Activated CD8-positive, alpha-beta memory T cell treated with anti-CD3 and anti-CD28 coated beads for 1 hour (primary cell): ENCODE measurements at places on chromosomes 3 and 15.

DNA sequence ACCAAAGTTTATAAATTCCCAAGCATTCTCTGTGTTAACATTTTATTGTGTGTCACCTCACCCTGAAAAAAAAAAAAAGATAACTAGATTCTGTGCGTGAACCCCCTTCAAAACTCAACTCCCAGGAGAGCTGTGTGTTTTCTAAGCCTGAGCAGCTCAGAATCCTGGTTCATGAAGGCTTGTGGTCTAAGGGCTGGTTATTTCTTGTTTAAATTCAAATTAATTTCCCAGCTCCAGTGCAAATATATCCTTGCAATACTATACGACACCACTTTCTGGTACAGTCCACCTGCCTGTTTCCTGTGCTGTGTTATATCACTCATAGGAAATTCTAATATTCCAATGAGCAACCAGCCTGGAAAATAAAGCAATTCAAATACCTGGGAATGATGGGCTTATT lies 23.4 kb upstream of the MYZAP start:
- DNase-seq: no peak

DNA sequence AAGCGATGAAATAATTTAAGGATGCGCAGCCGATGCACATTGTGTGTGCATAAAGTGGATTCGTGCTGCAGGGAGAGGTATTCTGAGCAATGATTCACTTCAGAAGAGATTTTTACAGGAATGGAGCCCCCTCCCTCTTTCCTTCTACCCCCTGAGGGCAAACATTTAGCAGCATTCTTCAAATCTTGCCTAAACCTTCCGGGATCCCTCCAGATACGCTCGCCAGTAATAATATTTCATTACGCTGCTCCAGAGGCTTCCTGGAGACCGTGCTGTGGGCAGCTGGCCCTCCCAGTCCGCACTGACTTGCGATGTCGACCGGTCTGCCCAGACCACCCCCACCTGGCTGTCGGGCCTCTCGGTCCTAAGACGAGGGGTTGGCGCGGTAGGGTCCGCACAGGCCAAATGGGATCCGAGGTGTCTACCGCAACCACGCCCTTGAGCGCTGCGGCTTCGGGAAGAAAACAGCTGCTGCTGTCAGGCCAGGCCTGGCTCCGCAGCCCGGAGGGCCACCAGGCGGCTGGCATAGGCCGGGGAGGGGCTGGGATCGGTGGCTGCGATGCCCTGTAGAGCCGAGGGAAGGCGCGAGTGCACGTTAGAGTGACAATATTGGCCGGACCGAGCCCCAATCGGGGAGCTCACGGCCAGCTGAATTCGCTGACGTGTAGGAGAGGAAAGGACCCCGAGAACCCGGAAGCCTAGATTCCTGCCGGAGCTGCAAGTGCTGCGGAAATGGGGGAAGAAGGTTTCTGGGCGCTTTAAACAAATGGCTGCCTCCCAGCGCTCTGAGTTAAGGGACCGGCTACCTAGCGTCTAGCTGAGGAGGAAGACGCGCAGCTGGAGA lies 14.3 kb downstream of the ZIC4 start:
- DNase-seq: no peak

- DNase-seq: no peak
Measured at GRCh38 chr3:101964861-101965260, 115.5 kb downstream of the NFKBIZ start.

DNA sequence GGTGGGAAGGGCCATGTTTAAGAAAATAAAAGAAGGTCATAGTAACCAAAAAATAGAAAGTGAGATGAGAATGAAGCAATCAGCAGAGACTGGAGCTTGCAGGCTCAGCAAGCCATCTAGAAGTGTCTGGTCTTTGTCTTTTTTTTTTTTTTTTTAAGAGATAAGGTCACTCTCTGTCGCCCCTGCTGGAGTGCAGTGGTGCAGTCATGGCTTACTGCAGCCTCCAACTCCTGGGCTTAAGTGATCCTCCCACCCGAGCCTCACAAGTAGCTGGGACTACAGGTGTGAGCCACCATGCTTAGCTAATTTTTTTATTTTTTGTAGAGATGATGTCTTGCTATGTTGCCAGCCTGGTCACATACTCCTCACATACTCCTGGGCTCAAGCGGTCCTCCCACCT lies 36.2 kb downstream of the GXYLT2 start:
- DNase-seq: no peak

GRCh38 chr15:39267685-39268084 lies 313.2 kb upstream of the THBS1 start:
- DNase-seq: no peak

GRCh38 chr3:13095408-13095937 lies 22.2 kb upstream of the IQSEC1 start:
- no peak for DNase-seq

GRCh38 chr3:196634224-196634623 lies 5.3 kb upstream of the NRROS start:
- no peak for DNase-seq

- DNase-seq: no peak
Measured at GRCh38 chr15:90407871-90408317, 19.9 kb downstream of the IQGAP1 start.

DNA sequence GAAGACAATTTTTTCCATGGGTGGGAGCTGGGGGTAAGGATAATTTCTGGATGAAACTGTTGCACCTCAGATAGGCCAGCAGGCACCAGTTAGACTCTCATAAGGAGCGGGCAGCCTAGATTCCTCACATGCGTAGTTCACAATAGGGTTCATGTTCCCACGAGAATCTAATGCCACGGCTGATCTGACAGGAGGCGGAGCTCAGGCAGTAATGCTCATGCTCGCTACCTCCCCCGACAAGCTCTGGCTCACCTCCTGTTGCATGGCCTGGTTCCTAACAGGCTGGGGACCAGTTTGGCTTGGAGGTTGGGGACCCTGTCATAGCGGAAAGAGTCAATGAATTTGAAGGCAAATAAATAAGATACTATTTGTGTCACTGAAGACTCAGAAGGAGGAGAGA lies 105.5 kb downstream of the PLD1 start:
- DNase-seq: no peak
